Glomerular endothelial cell (primary cell): ENCODE measurements at places on chromosomes 1 and 21.

DNA sequence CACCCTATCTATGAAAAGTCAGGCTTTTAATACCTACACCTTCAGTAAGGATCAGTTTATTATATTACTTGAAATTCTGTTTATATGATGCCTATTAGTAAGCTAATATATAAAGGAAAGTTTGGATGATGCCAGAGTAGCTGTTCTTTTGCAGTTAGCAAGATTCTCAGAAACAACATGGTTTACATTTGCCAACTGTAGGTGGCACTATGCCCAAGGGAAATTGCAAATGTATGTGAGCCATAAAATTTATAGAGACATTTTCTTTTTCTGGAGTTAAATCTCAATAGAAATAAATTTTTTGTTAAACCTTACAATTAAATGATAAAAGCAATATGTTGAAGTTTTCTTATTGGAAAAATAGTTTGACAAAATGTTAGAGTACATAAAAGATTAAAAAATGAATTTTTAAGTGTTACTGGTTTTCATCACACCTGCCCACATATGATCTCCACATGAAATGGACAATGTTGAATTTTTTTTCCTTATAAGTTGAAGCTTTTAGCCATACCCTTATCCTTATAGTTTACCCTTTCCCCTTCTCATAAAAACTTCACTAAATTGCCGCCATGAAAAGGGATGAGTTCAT is 32.1 kb upstream of the EPHX4 start:
- DNase-seq: peak; percentile 31

GRCh38 chr1:94243665-94244064 is 6.3 kb upstream of the ARHGAP29 start:
- no peak for DNase-seq

GRCh38 chr1:23953020-23953419 is 6.6 kb upstream of the PNRC2 start:
- no peak for DNase-seq

GRCh38 chr1:168509875-168510791 is 33.7 kb downstream of the XCL2 start:
- DNase-seq: no peak

DNA sequence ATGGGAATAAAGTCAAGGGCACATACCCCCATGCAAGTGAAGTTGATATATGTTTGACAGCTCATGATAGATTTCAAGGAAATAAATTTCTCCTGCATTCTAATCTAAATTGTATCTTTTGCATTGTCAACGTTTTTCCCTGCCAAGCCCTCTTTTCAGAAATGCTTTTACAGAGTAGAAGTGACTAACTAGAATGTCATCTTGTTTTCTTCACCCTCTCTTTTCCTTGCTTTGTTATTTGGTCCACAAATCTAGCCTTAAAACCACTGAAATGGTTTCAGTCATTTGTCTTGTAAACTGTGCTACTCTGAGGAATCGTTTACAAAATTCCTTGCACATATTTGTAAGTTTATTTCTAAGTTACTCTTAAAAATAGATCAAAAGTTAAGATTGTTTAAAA is 600.8 kb upstream of the CXADR start:
- DNase-seq: no peak

DNA sequence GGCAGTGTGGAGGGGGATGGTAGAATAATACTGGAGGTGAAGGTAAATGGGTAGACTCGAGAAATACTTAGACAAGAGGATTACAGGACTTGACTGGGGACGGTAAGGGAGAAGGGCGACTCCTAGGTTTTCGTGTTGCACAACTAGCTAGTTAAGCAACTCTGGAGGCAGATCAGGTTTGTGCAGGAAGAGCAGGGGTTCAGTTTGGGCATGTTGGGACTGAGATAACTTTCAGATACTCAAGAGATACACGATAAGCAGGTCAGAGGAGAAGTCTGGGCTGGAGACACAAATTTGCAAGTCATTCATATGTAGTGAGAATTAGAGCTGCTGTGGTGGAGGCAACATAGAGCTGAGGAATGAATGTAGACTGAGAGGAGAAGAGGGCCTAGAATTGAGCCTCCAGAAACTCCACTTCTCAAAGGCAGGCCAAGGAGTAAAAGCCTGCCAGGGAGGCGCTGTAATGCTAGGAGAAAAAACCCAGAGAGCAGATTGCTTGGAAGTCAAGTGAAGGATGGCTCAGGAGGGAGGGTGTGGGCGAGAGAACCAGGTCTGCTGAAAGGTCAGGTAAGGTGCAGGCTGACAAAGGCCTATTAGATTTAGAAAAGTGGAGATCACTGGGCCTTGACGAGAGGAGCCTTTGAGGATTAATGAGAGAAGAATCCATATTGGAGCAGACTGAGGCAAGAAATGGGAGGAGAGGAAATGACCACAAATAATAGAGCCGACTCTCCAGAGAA is 20.8 kb downstream of the MAB21L3 start:
- DNase-seq: no peak
